ENCODE measurements at places on chromosomes 2 and 18.

DNA sequence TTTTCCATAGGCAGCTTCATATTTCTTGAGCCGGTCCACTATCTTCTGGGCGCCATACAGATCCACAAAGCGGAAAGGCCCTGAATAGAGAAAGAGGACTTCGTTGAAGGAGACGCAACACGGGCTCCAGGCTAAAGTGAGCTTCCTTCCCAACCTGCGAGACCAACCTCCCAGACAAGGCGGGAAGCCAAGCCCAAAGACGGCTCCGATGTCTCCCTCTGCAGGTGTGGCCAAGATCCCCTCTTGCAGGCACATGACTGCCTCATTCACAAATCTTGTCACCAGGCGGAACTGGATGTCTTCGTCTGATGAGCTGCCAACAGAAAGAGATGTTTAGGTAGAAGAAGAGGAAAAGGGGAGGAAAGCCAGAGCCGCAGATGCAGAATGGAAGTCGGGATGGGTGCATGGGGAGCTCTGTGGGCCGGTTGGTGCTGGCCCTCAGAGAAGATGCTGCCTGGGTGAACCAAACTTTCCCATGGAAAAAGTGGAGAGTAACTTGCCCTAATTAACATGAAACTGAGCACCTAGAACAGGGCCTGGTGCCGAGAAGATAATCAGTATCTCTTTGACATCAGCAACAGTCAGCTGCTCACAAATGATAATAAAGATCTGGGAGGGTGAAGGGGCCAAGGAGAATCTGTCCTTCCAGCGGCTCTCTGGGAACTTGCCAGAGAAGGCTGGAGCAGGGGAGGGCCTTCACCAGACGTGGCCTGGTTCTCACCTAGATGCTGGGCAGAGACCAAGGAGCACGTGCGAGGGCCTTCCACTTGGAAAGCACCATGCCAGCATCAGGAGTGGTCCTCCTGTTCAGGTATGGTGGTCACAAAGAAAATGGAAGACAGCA lies 18.6 kb downstream of the GAREM2 start:
- DNase-seq = no peak
- H3K36me3 ChIP-seq = peaks cover 24% of the 10 kb centered on the region
- no peaks in the 10 kb centered on the region for H3K27me3 ChIP-seq
- no peak overlapping the region for H3K27ac ChIP-seq
- no peak overlapping the region for H3K4me3 ChIP-seq

DNA sequence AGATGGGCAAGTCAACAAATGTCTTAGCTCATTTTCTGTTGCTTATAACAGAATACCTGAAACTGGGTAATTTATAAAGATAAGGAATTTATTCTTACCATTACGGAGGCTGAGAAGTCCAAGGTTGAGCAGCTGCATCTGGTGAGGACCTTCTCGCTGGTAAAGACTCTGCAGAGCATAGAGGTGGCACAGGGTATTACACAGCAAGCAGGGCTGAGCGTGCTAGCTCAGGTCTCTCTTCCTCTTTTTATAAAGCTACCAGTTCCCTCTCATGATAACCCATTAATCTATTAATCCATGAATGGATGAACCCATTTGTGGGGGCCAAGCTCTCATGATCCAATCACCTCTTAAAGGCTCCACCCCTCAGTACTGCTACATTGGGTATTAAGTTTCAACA lies 109.1 kb downstream of the CDK15 start:
- no peaks in the 10 kb centered on the region for H3K27me3 ChIP-seq
- H3K27ac ChIP-seq = no peak overlapping the region
- H3K36me3 ChIP-seq = no peaks in the 10 kb centered on the region
- no peak for DNase-seq
- no peaks in the 10 kb centered on the region for H3K4me1 ChIP-seq
- no peak overlapping the region for H3K4me3 ChIP-seq

DNA sequence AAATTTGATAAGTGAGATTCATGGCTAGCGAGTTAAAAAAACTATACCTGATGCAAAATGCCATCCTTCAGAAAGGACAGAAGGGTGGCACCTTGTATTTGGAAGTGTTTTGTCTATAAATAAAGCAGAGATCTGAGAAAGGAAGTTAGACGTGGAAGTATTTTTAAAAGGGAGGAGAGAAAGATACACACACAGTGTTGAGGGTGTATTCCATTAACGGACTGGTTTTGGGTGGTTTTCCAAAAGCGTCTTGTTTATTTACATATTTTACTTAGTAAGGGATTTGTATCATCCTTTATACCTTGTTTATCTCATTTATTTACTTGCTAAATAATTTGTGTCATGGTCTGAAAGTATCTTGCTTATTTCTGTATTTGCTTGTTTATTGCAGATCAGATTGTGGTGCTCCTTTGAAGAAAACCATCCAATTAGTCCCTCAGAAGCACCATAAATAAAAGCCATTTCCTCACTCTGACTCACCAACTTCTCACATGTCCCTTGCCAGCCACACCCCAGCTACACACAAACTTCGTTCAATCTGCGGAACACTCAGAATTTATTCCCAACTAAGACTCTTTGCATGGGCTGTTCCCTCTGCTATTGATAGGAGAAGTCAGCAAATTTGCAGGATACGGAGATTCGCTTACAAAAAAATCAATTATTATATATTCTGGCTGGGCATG lies 90.8 kb downstream of the FAM124B start:
- H3K4me1 ChIP-seq = peaks cover 40% of the 10 kb centered on the region
- peak overlapping the region; percentile 92 for H3K27ac ChIP-seq
- no peaks in the 10 kb centered on the region for H3K36me3 ChIP-seq

DNA sequence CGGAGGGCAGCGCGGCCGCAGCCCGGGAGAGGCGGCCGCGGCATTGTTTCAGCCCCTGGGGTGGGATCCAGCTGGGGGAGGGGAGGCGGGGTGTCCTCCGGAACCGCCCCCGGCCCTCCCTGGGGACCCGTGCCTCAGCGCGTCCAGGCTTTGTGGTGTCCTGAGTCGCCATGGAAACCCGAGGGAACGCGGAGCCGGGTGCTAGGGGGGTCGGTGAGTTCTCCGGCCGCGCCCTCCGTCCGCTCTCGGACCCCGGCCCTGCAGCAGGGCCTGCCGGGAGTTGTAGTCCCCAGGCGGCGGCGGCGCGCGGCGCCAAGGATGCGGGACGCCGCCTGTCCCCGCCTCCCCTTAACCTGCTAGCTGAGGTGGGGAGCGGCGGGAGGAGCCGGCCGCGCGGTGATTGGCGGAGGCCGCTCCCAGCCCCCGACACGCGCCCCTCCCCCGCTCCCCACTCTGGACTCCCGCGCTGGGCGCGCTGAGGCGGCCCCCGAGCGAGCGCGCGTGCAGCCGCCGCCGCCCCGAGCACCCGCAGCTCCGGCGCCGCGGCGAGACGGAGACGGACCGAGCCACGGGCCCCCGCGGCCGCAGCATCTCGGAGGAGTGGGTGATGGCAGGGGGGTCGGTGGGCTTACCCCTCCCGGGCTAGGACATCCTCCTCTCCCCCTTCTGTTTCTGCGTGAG lies at the start of gene DPYSL5:
Gene DPYSL5, plus strand, starts transcription at position 478 of the 681 bp plus-strand sequence. CDS start 50,368 bp downstream, outside the sequence.
- DNase-seq = peak; percentile 60
- H3K4me1 ChIP-seq = peaks cover 7% of the 10 kb centered on the region
- no peaks in the 10 kb centered on the region for H3K36me3 ChIP-seq

DNA sequence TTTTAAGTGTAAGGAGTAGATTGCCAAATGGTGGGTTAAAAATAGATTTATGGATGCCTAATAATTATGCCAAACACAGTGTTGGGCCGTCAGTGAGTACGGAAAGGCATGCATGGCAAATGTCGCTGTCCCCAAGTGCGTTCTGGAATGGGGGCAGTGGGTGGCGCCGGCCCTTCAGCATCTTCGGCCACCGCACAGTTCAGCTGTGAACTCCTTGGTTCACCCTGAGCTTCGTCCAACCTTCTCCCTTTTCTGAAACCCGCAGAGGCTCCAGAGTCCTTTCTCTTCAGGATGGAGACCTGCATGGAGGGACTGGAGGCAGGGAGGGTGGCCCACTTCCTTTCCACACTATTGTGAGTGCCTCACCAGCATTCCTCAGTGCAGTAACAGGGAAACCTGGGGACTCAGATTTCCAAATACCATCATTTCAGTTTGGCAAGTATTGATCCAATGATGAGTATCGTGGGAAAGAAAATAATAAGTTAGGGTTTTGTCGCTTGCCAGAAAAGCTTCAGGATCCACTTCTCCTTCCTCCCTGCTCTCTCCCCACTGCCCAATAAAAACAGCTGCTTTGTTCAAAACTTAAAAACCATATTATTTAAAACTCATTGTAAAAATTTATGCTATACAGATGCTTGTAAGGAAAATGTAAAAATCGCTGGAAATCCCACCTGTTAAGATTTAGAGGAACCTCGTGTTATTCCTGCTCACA lies 74.6 kb upstream of the TXNDC2 start:
- no peaks in the 10 kb centered on the region for H3K36me3 ChIP-seq
- no peak overlapping the region for H3K27ac ChIP-seq
- no peaks in the 10 kb centered on the region for H3K27me3 ChIP-seq
- H3K4me1 ChIP-seq = peaks cover 15% of the 10 kb centered on the region
- no peak for DNase-seq
- H3K4me3 ChIP-seq = no peak overlapping the region

DNA sequence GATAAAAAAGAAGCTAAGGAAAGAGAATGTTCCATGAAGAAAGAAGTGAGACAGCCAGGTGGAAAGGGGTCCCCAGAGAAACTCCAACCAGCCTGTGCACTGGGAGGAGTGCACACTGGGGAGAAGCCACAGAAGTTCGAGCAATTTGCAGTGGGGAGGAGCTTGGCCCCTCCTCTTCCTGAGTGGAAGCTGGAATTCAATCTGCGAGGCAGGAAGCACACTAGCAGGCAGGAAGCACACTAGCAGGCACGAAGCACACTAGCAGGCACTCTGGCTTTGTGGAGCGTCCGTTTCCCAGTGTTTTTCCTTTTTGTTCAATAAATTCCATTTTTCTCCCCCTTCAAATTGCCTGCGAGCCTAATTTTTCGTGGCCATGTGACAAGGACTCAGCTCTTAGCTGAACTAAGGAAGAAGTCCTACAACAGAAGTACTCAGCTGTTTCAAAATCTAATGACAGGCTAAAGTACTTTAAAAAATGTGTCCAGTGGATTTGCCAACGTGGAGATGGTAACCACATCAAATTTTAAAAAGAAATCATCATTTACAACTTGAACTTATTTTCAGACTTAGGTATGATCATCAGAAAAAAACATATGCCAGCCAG lies 21.4 kb upstream of the SPIRE1 start:
- DNase-seq = peak; percentile 14
- H3K4me1 ChIP-seq = no peaks in the 10 kb centered on the region
- H3K36me3 ChIP-seq = peaks cover 6% of the 10 kb centered on the region
- no peak overlapping the region for H3K4me3 ChIP-seq
- no peaks in the 10 kb centered on the region for H3K27me3 ChIP-seq
- H3K27ac ChIP-seq = no peak overlapping the region

DNA sequence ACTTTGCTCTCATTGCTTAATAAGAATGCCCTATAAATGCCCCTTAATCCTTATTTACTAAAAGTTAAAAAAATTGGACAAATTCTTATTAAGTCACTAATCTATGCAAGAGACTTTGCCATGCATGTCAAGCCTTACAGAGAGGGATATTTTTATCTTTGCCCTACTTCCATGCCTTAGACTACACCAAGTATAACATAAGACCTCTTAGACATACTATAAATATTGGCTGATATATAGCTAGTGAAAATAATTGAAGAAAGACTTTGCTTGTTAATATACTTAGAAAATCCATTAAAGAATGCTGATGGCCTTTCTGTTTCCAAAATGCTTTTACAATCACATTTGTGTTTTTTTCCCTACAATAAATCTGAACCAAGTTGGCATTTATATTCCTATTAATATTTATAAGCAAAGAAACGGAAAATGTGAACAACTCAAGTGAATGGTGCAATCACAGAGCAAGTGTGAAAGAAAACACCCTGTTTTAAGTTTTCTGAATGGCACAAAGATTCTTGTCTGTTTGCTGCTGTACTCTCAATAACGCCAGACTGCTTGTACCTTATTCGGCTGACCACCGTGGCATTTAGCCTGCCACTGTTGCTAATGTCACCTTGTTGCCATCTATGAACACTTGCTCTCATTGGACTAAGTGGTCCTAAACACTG lies 105.0 kb downstream of the MC4R start:
- H3K27me3 ChIP-seq = no peaks in the 10 kb centered on the region
- H3K27ac ChIP-seq = no peak overlapping the region
- no peaks in the 10 kb centered on the region for H3K36me3 ChIP-seq
- no peaks in the 10 kb centered on the region for H3K4me1 ChIP-seq

DNA sequence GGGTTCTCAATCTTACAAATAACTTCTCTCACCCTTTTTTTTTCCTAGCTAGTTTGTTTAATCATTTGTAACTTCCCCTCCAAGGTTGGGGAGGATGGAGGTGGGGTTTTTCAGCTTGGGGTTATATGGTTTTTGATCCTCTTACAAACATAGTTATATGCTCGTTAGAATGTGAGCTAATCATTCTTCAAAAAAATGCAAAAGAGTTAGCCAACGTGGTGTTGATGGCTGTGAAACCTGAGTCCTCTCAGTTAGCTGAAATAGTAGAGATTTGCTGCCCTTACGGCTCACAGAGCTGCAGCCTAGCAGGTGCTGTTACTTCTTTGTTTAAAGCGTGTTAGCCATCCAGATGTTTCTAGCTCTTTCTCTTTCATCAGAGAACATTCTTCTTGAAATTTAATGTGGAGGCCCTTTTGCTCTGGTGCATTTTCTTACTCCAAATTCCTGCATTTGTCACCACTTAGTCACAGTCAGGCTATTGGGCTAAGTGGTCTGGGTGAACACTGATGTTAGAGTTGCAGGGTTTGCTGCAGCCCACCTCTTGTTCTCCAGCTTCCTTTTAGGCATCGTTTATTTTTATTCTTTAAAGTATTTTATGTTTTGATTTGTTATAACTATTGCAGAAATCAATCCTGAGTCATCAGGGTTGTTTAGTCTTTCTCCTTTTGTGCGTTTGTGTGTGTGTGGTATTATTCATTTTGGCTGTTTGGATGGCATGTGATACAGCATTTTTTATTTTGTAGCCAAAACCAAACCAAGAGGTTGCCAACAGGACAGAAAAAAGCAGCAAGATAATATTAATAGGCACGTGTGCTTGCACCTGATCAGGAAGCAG lies 41.1 kb downstream of the LIMS1 start:
- no peaks in the 10 kb centered on the region for H3K36me3 ChIP-seq
- DNase-seq = no peak
- peaks cover 33% of the 10 kb centered on the region for H3K4me1 ChIP-seq
- no peak overlapping the region for H3K4me3 ChIP-seq

GRCh38 chr2:50694798-50695197 lies 337.1 kb downstream of the NRXN1 start:
- no peak overlapping the region for H3K27ac ChIP-seq
- no peaks in the 10 kb centered on the region for H3K4me1 ChIP-seq
- H3K4me3 ChIP-seq = no peak overlapping the region
- no peaks in the 10 kb centered on the region for H3K36me3 ChIP-seq

- H3K4me1 ChIP-seq = no peaks in the 10 kb centered on the region
- no peak overlapping the region for H3K4me3 ChIP-seq
- no peak overlapping the region for H3K27ac ChIP-seq
- H3K36me3 ChIP-seq = no peaks in the 10 kb centered on the region
- H3K27me3 ChIP-seq = peaks cover 9% of the 10 kb centered on the region
These were observed 11.9 kb upstream of the CREG2 start for GRCh38 chr2:101399021-101399799.

DNA sequence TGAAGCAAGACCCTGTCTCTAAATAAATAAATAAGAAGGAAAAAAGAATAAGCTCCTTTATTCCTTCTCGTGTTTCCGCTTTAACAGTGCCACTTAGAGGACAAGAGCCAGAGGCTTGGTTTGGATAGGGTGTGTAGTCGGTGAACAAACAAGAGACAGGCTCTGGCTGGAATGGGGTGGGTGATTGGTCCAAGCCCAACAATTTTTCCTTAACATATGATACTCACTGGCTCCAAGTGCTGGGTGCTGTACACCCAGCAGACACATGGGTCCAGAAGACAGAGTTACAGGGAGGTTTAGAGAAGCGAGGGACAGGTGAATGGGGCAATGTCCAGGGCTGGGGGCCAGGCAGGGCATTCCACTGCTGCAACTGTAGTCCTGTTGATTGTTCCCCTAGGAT lies 77.8 kb downstream of the NCAPH start:
- DNase-seq = no peak
- H3K27me3 ChIP-seq = no peaks in the 10 kb centered on the region
- H3K27ac ChIP-seq = no peak overlapping the region

Measured in SJCRH30 (cell line).